Tibial nerve (tissue), 4 donors: ENCODE measurements at places on chromosomes 12 and 14.

GRCh38 chr14:87877877-87878276, 115.1 kb downstream of the GALC start:
- no peak for DNase-seq

DNA sequence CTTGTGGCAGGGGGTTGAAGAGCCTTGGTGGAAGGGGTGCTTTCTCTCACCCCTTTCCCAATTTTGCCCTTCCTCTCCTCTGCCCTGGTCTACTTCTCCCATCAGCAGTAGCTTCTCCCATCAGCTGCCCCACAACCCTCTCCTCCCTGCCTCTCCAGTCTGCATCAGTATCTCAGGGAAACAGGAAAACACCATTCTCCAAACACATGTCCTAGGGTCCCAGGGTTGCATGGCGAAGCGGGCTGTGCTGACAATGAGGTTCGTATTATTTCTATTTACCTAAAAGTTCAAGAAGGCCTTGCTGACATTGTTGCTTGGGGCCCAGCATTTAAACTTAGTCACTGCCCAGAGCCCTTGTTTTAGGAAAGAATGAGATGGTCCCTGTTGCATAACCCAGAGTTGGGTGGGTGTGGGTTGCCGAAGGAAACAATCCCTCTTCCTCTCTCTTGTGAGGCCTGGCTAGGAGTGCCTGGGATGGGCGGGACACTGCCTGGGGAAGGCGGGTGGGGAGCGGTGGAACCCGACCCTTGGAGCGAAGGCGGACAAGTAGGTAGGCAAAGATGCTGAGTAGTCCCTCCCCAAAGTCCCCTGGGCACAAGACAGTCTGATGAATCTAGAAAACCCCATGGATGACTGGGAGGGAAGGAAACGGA, 1.3 kb upstream of the IGFBP6 start:
- peak; percentile 88 for DNase-seq

DNA sequence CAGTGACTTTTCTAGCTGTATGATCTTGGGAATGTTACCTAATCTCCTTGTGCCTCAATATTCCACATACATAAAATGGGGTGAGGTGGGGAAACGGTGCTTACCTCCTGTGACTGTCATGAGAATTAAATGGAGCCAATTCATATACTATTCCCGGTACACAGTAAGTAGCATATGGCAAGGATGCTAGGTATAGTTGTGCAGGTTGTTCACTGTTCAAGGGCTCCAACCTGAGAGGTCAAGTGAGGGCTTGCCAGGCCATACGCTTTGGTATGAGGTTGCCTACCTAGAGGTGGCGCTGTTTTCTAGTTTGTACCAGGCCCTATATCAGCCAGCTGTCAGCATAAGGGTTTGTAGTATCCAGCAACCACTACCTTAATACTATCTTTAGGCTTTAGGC, 3.6 kb upstream of the BATF start:
- no peak for DNase-seq

GRCh38 chr12:110934093-110934852, 13.9 kb upstream of the MYL2 start:
- DNase-seq = no peak

DNA sequence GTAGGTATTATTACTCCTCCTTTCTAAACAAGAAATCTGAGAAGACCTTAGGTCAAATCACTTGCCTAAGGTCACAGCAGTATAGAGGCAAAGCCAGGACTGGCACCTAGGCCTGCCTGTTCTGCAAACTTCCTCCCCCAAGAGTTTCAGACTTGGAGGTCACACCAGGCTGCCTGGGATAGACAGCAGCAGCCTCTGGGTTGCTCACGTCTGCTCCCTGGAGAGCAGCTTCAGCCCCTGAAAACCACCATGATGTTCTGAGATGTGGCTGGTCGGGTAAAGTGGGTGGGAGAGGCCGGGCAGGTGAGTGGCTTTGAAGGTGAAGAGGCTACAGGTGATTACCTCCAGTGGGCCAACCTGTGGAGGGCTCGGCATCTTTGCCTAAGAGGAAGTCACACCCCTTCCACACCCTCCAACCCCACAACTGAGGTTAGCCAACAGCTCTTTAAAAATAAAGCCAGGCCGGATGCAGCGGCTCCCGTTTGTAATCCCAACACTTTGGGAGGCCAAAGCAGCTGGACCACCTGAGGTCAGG, 37.0 kb upstream of the PNMA1 start:
- DNase-seq = no peak

GRCh38 chr12:6768437-6768914, 2.3 kb downstream of the PTMS start:
- no peak for DNase-seq
